Activated CD8-positive, alpha-beta memory T cell treated with anti-CD3 and anti-CD28 coated beads for 24 hours (primary cell): ENCODE measurements at places on chromosomes 4 and X.
A peak's percentile ranks its signal among the peaks of the same experiment; 100 is the strongest.

- peak; percentile 73 for DNase-seq
These were observed 126.6 kb downstream of the ASB9 start for GRCh38 chrX:15143050-15143824.

DNA sequence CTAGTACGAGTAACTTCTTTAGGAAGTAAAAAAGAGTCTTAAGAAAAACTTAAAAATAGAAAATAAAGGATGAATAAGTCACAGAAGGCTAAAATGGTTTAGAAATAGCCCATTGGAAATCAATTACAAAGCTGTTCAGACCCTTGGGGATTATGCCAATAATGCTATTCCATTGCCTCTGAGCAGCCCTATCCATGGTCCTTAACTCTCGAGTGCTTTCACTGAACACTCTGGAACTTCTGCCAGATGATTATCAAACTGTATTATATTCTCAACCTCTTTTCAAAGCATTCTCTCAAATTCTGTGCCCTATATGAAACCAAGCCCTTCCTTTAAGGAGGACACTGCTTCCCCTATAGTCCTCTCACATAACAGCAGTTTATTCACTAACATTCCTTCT, 17.0 kb downstream of the SLC9B1 start:
- DNase-seq, result no peak

DNA sequence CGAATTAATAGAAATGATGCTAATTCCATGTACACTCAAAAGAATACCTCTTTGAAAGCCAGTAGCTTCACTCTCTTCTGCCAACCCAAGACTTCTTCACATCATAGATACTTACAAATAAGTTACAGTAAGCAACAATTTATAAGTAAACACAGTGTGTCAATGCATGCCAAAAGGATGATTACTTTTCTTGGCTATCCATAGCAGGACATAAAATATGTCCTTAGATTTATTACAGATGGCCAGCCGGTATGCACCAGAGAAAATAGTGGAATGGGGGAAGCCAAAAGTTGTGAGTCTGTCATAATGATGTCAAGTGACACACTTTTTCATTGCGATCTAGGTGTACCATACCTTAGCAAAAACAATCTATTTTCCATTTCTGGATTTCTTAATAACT, 631 bp upstream of the BMX start:
- DNase-seq, result no peak

GRCh38 chr4:132691668-132692067, 457.4 kb upstream of the PCDH10 start:
- no peak for DNase-seq

DNA sequence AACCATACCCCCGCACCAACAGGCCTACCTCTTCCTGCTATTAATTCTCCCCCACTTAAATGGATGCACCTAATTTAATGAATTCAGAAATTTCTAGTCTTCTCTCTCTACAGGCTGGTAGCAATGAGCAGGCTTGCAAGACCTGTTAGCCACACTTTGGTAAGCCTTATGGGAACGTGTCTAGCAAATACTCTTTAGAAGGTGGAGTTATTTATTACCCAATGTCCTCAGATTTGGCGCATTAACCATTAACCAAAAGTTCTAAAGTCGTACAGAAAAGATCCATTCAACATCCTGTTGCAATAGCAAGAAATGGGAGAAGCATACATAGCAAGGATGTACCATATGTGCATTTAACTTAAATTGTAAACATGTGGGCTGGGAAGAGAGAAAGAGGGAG, 47.5 kb downstream of the SLITRK2 start:
- DNase-seq, result no peak

GRCh38 chrX:135114392-135114791, 5.9 kb downstream of the ETDB start:
- DNase-seq, result no peak
